ENCODE measurements at places on chromosomes 6 and 20. TPM values are rescaled to one million over a fixed set of nuclear protein-coding genes. Genes with fewer than 3 reads are reported as not detected.

HLA-DRB1 gene
- polyA plus RNA-seq = 16.8 TPM

DST gene
- polyA plus RNA-seq = 474 TPM

PEX7 gene
- 11.4 TPM for polyA plus RNA-seq

ARFGEF3 gene
- 9.3 TPM for polyA plus RNA-seq

STX7 gene
- polyA plus RNA-seq = 65.3 TPM

SPEF1 gene
- 0.63 TPM for polyA plus RNA-seq

PTGIS gene
- polyA plus RNA-seq = 8.2 TPM

LGSN gene
- polyA plus RNA-seq = 0.65 TPM

MANEA gene
- 22.1 TPM for polyA plus RNA-seq

PLA2G7 gene
- 1.3 TPM for polyA plus RNA-seq

CALHM4 gene
- polyA plus RNA-seq = not detected

ADGRG6 gene
- 129 TPM for polyA plus RNA-seq

HSPA12B gene
- polyA plus RNA-seq = 31.8 TPM

RRAGD gene
- 2.4 TPM for polyA plus RNA-seq

HELZ2 gene
- 20.2 TPM for polyA plus RNA-seq

FAM217B gene
- 18.7 TPM for polyA plus RNA-seq

CBLN4 gene
- 1.3 TPM for polyA plus RNA-seq

SLC23A2 gene
- 26.6 TPM for polyA plus RNA-seq

SLC52A3 gene
- polyA plus RNA-seq = 0.42 TPM

CRIP3 gene
- polyA plus RNA-seq = 6.4 TPM

GABBR1 gene
- polyA plus RNA-seq = 122 TPM

COL9A1 gene
- 1.1 TPM for polyA plus RNA-seq

MDFI gene
- 101 TPM for polyA plus RNA-seq

LY6G6D gene
- polyA plus RNA-seq = not detected

TMEM242 gene
- polyA plus RNA-seq = 11.8 TPM

CNR1 gene
- 0.14 TPM for polyA plus RNA-seq

PPIL6 gene
- 15.1 TPM for polyA plus RNA-seq

SLCO4A1 gene
- polyA plus RNA-seq = 0.61 TPM

SYTL3 gene
- polyA plus RNA-seq = 7.9 TPM

PRL gene
- not detected for polyA plus RNA-seq

FNDC1 gene
- polyA plus RNA-seq = 6.2 TPM

ZC2HC1B gene
- not detected for polyA plus RNA-seq

SOBP gene
- polyA plus RNA-seq = 8.1 TPM

FAM184A gene
- 90.3 TPM for polyA plus RNA-seq

TSHZ2 gene
- 20.7 TPM for polyA plus RNA-seq

HNF4A gene
- 0.92 TPM for polyA plus RNA-seq

SLC17A2 gene
- polyA plus RNA-seq = not detected

TREML1 gene
- polyA plus RNA-seq = 1.8 TPM

EGFL8 gene
- 20.1 TPM for polyA plus RNA-seq

VWA7 gene
- polyA plus RNA-seq = 1.5 TPM

SEC23B gene
- 51.6 TPM for polyA plus RNA-seq

BPIFA3 gene
- not detected for polyA plus RNA-seq

ERVFRD-1 gene
- polyA plus RNA-seq = 0.18 TPM

RBPJL gene
- not detected for polyA plus RNA-seq

C6orf15 gene
- not detected for polyA plus RNA-seq

MCCD1 gene
- not detected for polyA plus RNA-seq

GPR6 gene
- polyA plus RNA-seq = not detected

STMND1 gene
- polyA plus RNA-seq = 1.2 TPM

CHRNA4 gene
- 1.1 TPM for polyA plus RNA-seq

FYN gene
- polyA plus RNA-seq = 151 TPM

WFDC5 gene
- polyA plus RNA-seq = not detected

KIF13A gene
- 46.3 TPM for polyA plus RNA-seq

TSPO2 gene
- 1.5 TPM for polyA plus RNA-seq

Data from left lung (tissue), 14 donors.